ENCODE measurements at places on chromosomes 3 and 15.

GRCh38 chr15:36136049-36136448, 443.4 kb upstream of the CDIN1 start:
- no peak for DNase-seq

DNA sequence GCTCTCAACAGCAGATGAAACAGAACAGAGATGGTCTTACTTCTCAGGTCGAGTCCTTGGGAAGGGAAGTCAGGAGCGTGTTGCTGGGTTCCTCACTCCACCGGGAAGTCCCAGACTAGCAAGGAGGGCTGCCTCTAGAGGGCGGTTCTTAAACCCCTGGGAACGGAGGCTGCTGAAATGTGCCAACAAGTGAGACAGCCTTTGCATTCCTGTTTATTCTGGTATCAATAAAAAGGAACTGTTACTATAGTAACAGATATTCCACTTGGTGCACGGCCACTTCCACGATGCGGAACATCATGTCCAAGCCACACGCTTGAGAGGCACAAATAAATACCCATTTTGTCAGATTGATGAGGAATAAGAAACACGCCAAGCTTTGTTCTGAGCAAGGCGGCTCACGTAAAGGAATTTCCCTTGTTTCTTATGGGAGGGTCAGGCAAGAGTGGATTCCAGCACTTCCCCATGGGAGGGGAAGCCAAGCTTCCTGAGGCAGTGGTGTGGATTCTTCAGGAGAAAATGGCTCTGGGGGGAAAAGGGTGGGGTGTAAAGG, at the start of gene FAM107A:
TSS of gene FAM107A (minus strand) at position 123 of the 553 bp plus-strand sequence. CDS start 7,531 bp downstream, outside the sequence.
- DNase-seq: no peak

DNA sequence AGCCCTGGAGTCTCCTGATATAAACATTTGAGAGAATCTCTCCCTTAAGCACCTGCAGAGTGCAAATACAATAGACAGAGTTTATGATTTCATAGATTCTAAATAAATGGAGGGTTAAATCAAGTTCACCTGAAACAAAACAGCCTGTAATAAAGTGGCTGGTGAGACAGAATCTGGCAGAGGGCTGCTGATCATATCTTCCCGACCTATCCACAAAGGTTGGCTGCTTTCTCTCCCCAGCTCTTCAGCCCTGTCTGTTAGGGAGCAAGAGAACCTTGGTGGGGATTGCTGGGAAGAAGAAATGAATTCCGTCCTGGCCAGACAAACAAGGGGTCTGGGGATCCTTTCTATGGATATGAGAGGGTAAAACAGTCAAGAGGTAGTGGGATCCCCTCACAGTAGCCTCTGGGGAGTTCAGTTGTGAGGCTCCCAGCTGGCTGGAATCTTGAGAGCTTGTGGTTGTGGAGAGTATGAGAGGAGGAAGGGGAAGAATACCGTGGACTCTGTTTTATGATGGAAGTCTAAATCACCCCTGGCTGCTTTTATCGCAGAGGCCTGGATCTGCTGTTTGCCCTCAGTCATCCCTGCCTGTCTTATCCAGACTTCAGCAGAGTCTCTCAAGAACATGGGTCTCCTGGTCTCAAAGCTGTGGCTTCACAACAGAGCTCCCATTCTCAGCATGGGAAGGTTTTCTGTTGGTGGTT, 451.3 kb downstream of the NTRK3 start:
- DNase-seq: no peak

DNA sequence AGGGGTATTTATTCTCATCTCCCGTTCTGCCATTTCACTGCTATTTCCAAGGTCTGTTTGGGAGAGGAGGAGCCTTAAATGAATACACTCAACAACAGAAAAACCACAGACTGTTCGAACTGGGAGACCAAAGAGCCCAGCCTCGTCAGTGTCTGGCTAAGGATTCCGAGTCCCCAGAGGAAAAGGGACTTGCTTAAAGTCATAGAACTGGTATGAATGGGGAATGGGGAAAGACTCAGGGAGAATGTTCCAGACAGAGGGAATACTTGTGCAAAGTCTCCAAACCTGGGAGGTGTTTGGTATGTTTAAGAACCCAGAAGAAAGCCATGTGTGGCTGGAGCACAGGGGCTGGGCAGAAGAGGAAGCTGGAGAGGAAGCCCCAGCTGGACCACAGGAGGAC, 46.9 kb downstream of the FAM43A start:
- no peak for DNase-seq

GRCh38 chr3:29334706-29335105, 53.8 kb downstream of the RBMS3 start:
- no peak for DNase-seq

DNA sequence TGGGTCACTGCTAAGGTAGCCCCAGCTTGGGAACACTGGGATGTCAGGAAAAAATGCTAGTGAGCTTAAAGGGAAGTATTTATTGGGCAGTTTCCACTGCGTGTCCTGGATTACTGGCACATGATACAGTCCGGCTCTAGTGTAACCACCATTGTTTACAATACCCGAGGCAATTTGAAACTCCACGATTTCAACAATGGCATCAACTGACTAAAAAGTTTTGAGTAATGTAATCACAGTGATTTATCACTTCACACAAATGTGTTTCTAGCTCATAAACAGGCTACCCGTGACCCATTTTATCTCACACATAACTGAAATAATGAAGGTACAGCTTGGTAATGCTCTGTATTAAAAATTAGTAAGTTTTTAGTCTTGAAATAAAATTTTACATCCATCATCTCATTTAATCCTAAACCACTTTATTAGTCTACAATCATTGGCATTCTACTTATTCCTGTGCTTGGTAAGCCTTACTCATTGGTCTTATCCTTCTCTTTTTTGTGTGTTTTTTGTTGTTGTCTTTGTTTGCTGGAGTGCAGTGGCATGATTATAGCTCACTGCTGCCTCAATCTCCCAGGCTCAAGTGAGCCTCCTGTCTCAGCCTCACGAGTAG, 7.6 kb downstream of the ZMAT3 start:
- DNase-seq: peak; percentile 57

DNA sequence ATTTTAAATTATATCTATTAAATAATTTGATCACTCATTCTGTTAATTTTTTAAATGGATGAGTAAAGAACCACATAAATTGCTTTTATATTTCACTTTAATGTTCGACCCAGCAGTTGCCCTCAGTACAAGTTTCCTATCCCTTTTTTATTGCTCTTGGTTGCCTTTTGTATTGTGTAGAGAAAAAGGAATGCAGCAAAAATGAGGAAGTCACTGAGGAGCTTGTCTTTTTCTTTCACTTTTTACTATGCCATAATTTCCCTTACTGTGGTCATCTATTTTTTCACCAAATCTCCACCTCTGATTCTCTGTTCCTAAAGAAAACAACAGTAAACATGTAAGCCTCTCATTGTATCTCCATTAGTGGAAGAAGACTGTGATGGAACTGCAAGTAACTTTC, 122.7 kb downstream of the B3GALNT1 start:
- no peak for DNase-seq

DNA sequence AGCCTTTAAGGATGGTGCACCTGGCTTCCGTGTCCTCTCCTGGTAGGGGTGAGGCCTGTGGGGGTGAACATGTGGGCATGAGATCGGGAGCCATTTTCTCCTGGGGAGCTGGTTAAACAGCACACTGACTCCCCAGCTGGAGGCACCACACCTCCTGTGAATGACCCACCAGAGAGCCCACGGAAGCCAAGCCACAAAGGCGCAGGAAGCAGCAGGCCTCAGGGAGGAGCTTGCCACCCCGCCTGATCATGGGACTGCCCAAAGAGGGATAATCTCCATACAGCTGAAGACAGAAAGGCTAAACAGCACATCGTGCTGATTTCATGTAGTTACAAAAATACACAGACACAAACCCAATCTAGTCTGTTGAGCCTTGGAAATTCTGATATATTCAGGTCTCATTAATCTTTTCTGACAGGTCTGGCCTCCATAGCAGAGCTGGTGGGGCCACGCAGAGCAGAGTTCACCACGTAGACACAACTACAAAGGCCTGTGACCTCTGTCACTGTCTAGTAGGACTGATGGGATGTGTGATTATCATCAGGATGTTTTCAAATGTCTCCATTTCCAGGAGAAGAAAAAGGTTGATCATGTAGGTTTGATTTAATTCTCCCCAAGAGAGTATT, 75.2 kb downstream of the DUT start:
- no peak for DNase-seq

DNA sequence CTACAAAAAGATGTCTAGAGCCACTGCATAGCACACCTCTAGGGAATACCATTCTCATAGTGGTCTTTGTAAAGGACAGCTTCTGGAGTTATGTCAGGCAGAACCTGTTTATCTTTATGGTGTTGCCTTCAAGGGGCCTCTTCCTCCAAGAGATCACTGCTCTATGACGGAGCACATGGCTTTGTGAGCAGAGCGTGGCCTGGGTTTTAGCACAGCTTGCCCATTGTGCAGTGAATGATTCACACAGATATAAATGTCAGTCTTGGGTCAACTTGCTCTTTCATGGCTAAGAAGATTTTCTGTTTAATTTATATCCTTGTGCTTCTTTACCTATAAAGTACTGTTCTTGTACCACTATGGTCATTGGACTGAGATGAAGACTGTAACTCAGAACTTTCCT, 41.5 kb upstream of the RBMS3 start:
- no peak for DNase-seq

GRCh38 chr3:172194702-172195406, 155.5 kb downstream of the FNDC3B start:
- DNase-seq: no peak

GRCh38 chr3:188431040-188431439, 277.1 kb downstream of the LPP start:
- no peak for DNase-seq

GRCh38 chr15:58746174-58746573, 3.3 kb downstream of the ADAM10 start:
- no peak for DNase-seq

DNA sequence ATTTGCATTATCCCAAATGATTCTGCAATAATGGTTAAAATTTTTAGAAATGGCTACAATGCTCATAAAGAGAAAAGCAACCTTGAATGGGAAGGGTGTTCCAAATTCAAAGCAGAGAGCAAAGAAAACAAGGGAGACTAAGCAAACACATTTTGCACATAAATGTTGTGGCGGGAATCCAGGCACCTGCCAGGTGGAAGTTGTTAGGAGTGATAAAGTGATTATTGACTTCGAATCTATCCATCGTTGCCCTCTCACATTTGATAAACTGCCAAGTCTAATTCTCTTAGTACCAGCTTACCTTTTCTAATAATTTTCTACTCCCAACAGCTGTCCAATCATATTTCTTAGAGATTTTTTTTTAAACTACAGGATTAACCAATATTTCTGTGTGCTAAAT, 244.5 kb downstream of the CACNA2D3 start:
- no peak for DNase-seq

GRCh38 chr15:98904544-98904943, 103.0 kb downstream of the PGPEP1L start:
- peak; percentile 32 for DNase-seq

- DNase-seq: no peak
These were observed 94.1 kb downstream of the ASB7 start for GRCh38 chr15:100696452-100696851.

DNA sequence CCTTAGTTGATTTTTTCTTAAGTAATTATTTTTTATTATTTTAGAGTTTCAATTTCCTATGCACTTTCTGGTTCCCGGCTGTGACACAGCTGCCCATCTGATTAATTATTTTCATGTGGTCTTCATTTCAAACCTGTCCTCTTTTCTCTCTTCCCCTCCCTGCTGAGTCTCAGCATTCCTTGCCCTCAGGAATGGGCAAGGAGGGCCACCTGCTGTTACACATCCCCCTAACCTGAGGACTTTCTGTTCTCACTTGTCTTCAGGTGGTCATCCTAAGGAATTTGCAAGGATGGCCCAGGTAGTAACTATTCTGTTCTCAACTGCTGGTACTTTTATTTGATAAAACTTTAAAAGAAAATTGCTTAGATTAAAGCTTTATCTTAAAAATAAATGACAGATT, 545.0 kb downstream of the OTOL1 start:
- DNase-seq: no peak

DNA sequence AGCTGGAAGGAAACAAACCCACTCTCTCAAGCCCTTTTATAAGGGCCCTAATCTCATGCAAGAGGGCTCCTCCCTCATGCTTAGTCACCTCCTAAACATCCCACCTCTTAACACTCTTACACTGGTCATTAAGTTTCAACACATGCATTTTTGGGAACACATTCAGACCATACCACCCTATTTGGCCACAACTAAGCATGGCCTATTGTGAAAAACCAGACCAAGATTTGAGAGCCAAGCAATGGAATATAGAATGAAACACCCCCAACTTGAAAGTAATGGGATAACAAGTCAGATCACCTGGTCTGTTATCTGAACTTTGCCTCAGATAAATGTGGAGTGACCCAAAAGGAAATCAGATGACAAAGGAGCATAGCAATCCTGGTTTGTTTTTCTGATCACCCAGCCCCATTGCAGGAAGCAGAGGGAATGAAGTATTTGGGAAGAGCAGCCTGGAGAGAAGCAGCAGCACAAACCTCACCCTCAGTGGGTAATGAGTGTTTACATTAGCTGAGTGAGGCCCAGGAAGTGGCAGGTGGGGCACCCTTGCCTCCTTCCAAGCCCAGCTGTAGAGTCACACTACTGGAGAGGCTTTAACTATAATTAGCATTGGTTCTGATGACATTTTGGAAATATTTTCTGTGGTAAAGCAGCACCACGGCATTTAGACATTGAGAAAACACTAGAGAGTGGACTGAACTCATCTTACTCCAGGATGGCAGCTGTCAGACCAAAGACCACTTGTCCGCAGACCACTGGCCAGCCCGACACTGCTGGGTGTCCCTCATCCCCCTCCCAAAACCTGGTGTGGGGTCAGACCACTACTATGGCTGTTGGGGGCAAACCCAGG, 48.8 kb upstream of the PRTG start:
- peak; percentile 82 for DNase-seq

DNA sequence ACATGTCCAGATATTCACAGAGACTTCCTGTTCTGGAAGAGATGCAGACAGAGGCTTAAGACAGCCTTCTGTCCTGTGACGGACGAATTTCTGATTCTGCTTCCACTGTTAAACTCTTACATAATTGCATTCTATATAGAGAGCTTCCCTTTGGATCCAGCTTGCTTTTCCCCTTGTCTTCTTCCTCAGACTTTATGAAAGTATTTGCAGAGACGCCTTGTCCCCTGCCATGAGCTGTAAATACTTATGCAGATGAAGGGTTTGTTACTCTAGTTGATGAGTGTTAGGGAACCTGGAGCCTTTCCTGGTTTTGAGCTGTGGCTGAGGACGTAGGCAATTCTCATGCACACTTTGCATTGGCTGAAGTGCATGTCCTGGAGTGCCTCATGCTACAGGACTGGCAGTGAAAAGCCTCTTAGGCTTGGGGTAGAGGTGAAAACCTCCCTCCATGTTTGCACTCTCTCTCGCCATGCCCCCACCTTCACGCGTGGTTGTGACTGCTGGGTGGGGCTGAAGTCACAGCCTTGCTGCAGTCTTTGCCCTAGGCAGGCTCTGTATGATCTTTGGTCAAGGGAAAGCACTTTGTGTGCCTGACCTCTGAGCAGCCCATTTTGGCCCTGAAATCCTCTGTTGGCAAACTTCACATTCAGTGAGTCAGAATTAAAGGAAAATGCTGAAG, 286.6 kb downstream of the PTPRG start:
- no peak for DNase-seq

GRCh38 chr3:185311991-185312390, 50.9 kb upstream of the MAP3K13 start:
- DNase-seq: no peak

GRCh38 chr3:182892226-182892625, 88.1 kb downstream of the DCUN1D1 start:
- no peak for DNase-seq

Measured in A172 (cell line).